GM20000 (cell line): ENCODE measurements at places on chromosomes 6 and 20.

GRCh38 chr6:122484760-122485159, 13.2 kb upstream of the SERINC1 start:
- DNase-seq: peak; percentile 9

DNA sequence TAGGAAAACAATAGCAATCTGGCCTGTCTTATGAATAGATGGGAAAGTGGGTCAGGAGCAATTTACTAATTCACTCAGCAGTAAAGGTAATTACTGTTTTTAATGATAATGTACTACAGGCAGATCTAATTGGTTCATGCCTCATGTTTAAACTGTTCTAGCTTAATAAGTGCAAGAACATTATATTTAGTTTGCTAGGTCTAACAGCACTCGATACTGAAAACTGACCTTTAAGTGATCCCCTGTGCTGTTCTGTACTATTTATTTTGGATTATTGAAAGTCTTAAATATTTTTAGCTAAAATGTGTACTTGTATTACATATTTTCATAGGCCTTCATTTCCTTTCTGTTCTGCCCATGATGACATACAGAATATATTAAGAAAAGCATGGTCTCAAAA, 998.0 kb upstream of the GJE1 start:
- DNase-seq: no peak

GRCh38 chr6:77337392-77337791, 125.9 kb downstream of the HTR1B start:
- no peak for DNase-seq

- no peak for DNase-seq
These were observed 43.9 kb downstream of the BCAS1 start for GRCh38 chr20:54026295-54027064.

DNA sequence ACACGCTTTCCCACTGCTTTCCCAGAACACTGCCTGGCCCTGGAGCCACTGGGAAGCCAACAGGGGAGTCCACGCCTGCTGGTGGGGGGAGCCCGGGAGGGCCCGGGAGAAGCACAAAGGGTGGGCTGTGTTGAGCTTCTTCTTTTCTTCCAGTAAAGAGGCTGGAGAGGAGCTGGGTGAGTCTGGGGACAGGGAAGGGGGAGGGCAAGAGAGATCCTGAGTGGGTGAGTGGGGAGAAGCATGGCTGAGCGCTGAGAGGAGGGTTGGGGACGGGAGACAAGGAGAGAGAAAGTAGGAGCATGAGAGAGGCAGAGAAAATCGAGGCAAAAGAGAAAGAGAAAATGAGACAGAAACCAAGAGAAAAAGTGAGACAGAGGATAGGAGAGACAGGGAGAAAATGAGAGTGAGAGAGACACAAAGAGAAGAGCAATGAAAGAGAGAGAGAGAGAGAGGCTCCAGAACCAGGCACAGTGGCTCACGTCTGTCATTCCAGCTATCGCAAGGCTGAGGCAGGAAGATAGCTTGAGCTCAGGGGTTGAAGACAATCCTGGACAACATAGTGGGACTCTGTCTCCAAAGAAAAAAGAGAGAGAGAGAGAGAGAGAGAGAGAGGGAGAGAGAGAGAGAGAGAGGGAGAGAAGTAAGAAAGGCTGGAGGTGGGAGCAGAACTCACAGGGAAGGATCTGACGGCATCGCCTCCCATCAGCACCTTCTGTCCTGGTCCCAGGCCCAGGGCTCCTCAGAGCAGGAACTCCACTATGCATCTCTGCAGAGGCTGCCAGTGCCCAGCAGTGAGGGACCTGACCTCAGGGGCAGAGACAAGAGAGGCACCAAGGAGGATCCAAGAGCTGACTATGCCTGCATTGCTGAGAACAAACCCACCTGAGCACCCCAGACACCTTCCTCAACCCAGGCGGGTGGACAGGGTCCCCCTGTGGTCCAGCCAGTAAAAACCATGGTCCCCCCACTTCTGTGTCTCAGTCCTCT, 2.0 kb downstream of the LST1 start:
- DNase-seq: peak; percentile 44

DNA sequence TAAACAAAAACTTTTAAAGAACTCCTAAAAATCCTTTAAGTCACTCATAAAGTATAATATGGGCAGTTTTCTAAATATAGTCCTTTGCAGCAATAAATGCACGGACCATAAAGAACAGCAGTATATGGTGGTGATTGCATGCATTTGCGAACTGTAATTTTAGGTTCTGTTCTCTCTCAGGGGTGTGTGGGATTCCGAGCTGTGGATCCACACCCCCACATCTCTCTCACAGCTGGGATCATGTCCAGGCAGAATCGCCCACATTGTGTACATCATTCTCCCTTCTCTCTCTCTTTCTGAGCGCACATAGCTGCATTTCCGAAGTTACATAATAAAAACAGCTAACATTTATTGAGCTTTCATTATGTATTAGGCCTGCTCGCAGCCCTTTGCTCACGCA, 28.6 kb downstream of the SLC52A3 start:
- DNase-seq: no peak

- no peak for DNase-seq
These were observed 1.4 kb downstream of the HLA-B start for GRCh38 chr6:31355583-31355948.

DNA sequence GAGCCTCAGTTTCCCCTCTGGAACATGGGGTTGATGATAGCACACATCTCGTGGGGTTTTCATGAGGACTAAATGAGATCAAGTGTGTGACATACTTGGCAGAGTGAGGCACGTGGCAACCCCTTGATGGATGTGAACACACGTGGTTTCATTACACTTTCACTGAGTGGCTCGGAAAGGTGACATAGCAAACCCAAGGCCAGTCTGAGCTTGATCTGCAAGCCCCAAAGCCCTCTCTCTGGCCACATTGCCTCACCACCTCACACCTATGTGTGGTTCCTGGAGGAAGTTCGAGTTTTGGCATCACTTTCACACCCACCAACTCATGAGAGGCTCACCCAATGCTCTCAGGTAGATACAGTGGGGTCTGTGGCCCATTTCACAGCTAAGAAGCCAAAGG, 60.0 kb downstream of the CPNE5 start:
- DNase-seq: no peak

- no peak for DNase-seq
These were observed 330.3 kb upstream of the PRDM1 start for GRCh38 chr6:105755885-105756284.

GRCh38 chr6:168937054-168937453, 316.6 kb downstream of the THBS2 start:
- DNase-seq: no peak

DNA sequence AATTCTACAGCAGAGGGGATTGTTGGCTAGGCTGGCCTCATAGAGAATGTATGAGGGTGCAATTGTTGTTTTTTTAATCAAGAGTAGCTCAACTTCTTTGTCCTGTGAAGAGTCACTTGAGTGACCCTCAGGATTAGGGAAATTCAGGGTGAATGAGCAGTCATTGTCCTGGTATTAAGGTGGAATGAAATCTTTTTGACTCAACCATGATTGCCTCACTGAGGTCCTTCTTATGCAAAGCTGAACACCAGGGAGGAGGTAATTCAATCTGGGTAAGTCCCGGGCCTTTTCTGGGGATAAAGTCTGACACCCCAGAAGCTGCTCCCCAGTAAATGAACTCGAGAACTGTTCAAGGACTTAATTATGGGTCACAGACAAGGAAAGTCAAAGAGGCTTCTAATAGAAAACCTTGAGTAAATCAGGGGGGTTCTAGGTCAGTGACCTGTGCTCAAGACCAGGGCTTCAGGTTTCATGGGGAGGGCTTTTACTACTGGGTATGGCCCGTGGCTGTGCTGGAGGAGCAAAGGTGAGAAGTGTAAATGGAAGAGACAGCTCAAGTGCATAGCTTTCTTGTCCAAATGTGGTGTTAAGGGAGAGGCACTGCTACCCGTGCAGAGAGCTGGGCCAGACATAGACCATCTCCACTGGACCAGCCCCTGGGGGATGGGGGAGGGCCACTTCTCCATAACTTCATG, 25.3 kb upstream of the ZBTB24 start:
- DNase-seq: no peak

- DNase-seq: peak; percentile 61
These were observed 39.2 kb downstream of the KCNK5 start for GRCh38 chr6:39189915-39190544.

DNA sequence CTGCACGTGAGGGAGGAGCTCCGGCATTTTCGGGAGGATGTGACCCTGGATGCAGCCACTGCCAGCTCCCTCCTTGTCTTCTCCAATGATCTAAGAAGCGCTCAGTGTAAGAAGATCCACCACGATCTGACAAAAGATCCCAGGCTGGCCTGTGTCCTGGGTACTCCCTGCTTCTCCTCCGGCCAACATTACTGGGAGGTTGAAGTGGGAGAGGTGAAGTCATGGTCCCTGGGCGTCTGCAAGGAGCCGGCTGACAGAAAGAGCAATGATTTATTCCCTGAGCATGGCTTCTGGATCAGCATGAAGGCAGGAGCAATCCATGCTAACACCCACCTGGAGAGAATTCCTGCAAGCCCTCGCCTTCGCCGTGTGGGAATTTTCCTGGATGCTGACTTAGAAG, 2.8 kb downstream of the RFPL4B start:
- DNase-seq: no peak

- DNase-seq: no peak
These were observed 49.1 kb downstream of the PLAGL1 start for GRCh38 chr6:143958839-143959399.

DNA sequence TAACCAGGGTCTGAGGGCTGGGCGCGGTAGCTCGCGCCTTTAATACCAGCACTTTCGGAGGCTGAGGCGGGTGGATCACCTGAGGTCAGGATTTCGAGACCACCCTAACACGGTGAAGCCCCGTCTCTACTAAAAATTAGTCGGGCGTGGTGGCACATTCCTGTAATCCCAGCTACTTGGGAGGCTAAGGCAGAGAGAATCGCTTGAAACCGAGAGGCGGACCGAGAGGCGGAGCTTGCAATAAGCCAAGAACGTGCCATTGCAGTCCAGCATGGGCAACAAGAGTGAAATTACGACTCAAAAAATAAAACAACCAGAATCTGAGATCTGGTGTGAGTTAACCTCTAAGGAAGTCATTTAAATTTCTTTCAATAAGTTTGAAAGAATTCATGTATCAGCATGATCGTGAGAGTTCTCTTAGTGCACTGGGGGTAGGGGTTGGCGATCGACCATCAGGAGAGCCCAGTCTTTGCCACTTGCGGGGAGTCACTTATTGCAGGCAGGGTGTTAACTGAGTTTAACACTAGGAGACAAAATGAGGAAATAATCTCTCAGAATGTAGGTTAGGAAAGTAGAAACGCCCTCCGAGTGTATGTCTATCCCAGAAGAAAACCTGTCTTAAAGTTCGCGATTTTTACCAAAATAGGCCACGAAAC, 206.5 kb upstream of the ZNF184 start:
- no peak for DNase-seq

DNA sequence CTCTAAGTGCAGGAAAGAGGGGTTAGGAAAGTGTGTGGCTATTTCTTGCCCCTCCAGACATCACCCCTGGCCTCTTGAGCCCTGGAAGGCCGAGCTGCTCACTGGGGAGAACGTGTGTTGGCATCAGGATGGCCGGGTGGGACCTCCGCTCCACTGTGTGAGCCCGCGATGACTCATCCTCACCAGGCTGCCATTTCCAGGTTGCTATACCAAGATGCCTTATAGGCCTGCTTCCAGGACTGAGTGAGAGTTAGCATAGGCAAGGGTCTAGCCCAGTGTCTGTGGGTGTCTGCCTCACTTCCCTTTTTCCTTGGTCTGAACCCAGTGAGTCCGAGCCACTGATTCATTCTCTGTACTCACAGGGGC, 105.0 kb downstream of the MRPL14 start:
- no peak for DNase-seq

DNA sequence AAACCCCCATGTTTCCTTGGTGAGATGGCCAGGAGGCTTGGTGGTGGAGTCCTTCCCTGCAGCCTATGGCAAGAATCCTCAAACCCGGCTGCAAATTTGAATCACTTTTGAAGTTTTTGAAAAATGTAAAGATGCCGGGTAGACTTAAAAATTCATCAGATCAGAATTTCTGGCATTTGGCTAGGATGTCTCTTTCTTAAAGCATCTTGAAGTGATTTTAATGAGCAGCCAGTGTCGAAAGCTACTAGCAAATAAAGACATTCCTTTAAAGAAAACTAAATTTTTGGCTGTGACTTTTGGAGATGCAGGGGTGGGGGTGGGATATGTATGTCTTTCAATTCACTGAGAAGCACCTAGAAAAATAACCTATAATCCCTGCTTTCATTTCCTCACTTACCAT, 25.6 kb upstream of the NOX3 start:
- DNase-seq: no peak

DNA sequence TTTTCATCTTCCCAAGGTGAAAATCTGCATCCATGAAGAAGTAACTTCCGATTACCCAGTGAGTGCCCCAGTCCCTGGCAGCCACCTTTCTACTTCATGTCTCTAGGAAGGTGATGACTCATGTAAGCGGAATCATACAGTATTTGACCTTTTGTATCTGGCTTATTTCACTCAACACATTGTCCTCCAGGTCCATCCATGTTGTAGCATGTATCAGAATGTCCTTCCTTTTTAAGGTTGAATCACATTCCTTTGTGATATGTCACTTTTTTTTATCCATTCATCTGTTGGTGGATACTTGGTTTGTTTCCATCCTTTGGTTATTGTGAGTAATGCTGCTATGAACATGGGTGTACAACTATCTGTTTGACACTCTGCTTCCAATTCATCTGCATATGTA, 176.3 kb upstream of the CDYL start:
- no peak for DNase-seq

DNA sequence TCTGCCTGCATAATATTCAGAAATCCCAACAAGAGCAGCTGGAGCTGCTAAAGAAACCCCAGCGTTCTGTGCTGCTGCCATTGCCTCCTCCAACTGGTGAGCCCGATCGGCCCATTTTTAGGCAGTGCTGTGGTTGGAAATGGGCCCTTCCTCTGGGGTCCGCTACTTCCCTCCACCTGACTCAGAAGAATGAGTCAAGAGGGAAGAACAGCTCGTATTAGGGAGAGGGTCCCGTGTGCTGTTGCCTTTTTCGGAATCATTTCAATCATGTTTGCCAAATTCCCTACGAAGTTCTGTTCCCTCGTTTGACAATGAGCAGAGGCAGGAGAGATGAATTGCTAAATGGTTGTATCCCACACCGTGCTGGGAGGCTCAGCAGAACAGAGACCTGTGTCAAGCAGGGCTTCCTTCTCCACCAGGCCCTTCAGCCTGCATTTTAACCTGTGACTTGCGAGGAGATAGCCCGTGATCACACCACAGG, 38.4 kb downstream of the THBS2 start:
- DNase-seq: no peak

DNA sequence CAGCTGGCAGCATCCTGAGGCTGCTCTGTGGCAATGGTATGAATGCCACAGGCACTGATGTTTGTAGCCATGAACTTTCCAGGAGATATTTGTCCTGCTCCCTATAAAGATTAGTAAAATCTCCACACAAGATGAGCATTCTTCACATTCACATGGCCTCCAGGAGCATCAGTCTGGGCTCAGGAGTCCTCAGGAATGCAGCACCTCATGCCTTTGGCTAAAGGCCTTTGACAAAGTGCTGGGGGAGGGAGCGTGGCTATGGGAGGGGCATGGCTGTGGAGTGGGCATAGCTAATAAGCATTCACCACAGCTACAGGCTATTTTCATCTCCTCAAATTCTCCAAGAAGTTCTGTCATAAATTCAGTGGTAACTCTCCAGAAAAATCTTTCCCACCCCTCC, 90.5 kb upstream of the LY86 start:
- no peak for DNase-seq
